ENCODE measurements at places on chromosomes 12 and 14.

GRCh38 chr14:68783408-68784225, 9.2 kb downstream of the ZFP36L1 start:
- no peak for DNase-seq

- no peak for DNase-seq
These were observed 663 bp downstream of the WASHC3 start for GRCh38 chr12:102061096-102061559.

GRCh38 chr12:98370976-98371375, 144.4 kb upstream of the TMPO start:
- DNase-seq = no peak

DNA sequence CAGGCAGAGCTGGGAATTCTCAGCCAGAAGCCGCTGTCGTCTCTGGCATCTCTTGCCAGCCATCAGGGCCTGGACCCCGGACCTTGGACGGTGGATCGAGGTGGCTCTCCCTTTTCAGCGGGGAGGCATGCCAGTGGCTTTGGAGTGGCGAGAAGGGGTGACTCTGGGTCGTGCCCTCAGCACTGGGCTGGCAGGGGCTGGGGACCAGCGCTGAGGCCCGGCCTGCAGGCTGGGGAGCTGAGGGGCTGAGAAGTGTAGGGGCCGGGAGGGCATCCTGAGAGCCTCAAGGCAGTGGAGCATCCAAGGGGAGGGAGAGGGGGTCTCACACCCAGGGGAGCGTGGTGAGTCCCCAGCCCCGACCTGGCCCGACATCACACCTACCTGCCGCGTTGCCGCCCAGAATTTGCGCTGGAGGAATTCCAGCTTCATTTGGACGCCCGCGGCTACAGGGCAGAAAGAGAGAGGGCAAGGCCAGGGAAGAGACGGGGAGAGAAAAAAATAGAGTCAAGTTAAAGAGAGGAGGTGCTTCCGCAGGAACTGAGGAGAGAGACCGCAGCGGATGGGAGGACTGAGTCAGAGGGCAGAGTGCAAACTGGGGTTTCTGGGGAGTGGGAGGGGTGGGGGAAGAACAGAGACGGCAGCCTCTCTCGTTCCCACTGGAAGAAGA, 9.0 kb upstream of the LRTM2 start:
- peak; percentile 35 for DNase-seq

GRCh38 chr12:50788561-50788960, 24.7 kb downstream of the ATF1 start:
- DNase-seq = no peak

- no peak for DNase-seq
These were observed 12.4 kb downstream of the ANKRD9 start for GRCh38 chr14:102496958-102497744.

GRCh38 chr12:14408208-14408607, 42.7 kb downstream of the ATF7IP start:
- DNase-seq = no peak

GRCh38 chr14:22887260-22887989, 4.4 kb downstream of the REM2 start:
- DNase-seq = peak; percentile 10

DNA sequence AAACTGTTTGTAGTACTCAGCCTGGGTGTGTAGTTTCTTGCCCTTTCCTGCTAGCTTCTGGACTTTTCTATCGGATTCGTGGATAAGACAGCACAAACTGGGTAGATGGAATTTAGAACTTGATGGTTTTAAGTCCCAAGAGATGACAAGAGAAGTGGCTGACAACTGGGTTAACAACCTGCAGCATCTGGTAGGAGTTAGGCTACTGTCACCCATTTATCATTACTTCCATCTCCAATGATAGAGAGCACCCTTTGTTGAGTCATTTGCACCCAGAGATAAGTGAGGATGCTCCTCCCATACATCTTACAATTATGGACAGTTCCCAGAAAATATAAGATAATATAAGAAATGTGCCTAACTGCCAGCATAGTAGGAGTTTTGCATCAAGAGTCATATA, 50.2 kb upstream of the FLRT2 start:
- no peak for DNase-seq

Measured in stimulated activated CD4-positive, alpha-beta T cell treated with anti-CD3 and anti-CD28 coated beads, TNF-alpha, amount 100 ng/mL, for 4 hours (primary cell).